Gastrocnemius medialis (tissue), 4 donors: ENCODE measurements at places on chromosomes 1 and 21. TPM values are rescaled to one million over a fixed set of nuclear protein-coding genes. Genes with fewer than 3 reads are reported as not detected.
A peak's percentile ranks its signal among the peaks of the same experiment; 100 is the strongest.

ESPN gene
- total RNA-seq = not detected

EPHB2 gene
- total RNA-seq = 0.58 TPM

DNA sequence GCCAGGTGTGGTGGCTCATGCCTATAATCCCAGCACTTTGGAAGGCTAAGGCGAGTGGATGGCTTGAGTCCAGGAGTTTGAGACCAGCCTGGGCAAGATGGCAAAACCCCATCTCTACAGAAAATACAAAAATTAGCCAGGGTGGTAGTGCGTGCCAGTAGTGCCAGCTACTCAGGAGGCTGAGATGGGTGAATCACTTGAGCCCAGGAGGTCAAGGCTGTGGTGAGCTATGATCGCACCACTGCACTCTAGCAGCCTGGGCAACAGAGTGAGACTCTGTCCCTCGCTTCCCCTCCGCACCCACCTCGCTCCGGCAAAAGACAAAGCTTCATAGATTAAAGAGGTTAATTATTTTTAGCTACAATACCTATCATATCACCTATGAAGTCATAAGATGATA, 100.0 kb downstream of the HHAT start:
- no peak for DNase-seq

DNA sequence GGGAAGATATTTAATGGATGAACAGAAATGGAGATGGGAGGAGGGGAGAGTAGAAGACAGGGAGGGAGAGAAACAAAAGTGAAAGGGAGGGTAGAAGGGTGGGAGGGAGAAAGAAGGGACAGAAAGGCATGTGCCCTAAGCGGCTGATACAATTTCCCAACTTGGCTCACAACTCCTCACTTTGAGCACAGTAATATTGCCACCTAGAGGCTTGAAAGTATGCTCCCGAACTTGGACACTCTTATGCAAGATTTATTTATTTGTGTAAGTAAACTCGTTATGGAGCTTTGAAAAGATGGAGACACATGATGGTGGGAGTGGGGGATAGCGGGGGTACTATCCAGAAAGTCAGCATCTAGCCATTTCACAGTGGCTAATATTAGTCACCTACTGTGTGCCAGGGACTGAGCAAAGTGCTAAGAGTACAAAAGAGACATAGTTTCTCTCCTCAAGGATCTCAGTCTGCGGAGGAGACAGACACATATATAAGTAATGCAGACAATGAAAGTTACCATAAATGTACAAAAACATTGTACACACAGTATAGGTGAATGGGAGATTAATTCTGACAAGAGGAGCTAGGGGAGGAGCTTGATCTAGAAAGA, 189.7 kb downstream of the SEC16B start:
- no peak for DNase-seq

- no peak for DNase-seq
Observed at GRCh38 chr1:211704543-211704942, 29.1 kb upstream of the NEK2 start.

DNA sequence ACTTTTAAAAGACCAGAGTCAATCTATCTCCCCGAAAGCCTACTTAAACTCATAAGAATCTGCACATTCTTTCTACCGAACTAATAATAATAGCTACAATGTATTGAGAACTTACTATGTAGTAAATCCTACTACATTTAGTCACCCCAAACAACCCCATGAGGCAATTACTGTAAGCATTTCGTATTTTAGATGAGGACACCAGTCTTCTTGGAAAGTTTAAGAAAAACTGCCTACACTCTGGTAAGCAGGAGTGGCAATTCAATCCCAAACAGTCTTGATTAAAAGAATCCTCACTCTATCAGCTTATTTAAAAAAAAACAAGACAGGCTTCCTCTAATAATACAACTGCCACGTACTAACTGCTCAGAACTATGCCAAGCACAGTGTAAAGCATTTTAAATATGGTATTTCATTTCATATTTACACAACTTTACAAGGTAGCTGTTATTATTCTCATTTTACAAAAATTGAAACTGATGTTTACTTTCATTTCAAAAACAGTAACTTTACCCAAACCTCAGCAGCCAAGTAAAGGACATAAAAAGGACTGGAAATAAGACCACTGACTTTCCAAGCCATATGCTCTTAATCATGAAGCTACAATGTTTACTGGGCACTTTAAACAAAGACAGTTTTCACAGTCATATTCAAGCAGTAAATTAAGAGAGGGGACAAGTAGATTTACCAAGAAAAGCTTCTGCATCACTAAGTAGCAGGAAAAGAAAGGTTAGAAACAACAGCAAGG, 13.9 kb downstream of the ARID4B start:
- no peak for DNase-seq

DNA sequence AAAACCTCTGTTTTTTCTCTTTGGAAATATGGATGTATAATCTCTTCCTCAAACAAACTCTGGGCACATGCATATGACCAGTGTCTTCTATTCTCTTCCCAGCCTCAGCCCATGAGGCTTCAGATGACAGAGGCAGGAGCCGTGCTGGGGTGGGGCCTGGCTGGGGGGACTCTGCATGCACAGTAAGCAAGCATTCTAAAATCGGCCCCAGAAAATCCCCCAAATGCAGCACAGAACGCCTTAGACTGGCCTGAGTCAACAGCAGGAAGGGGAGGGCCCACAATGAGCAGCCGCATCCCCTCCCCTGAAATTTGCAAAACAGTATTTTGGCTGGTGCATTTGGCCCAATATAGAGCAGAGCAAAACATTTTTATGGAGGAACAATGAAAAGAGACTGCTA, 47.8 kb downstream of the ITPKB start:
- no peak for DNase-seq

PTPRU gene
- 59.4 TPM for total RNA-seq

DNA sequence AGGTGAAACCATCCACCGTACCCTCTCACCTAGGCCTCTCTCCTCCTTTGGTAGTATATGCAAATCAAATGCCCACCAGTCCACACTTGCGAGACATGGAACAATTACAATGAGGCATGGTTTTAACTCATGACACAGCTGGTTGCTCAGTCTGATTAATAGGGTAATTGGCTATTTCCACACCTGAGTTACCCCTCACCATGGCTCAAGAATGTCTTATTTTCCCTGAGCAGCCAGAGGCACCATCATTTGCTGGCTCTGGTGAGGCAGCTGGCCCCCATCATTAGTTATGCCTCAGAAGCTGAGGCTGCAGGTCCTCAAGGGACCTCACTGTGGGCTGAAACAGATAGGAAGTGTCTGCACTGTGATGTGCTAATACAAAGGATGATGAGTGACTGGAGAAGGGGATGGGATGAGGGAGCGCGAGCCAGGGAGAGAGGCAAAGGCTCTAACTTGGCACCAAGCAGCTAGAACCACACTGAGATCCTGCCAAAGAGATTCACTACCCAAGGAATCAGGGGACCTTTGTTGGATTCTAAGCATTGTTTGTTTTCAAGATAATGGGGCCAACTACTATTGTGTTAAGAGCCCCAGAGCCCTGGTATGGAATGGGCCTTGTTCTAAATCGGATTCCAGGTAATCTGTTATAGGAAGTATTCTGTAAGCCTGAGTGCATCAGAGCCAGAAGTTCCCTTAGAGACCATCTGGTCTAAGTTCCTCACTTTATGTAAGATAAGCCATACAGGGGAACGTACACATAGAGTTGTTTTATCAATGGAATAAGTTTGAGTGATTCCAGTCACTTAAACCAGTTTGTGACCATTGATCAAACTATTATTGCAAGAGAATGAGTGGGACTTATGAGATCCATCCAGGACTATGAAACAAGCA, 80.0 kb upstream of the CNTN2 start:
- no peak for DNase-seq

ACADM gene
- total RNA-seq = 128 TPM

- DNase-seq = peak; percentile 17
Observed at GRCh38 chr21:36966066-36966820, at the start of gene HLCS. HLCS (minus strand) TSS chr21:36966669; CDS start chr21:36966638, 31 bp downstream.

SELL gene
- not detected for total RNA-seq

DNA sequence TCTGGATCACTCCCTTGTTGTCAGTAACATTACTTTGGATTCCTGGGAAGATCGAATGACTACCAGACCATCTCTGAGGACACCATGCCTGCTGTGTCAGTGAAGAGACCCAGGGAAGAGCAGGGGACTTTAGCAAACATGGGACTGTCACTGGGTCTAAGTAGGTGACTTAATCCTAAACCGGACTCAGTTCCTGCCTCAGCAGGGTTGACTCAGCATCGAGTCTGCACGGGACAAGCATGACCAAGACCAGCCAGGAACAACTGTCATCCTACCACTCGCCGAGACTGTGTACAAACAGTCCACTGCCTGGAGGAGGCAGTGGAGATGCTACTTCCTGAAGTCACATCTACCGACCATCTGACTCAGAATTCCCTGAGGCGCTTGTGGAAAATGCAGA, 53.2 kb upstream of the RAB4A start:
- no peak for DNase-seq

DNA sequence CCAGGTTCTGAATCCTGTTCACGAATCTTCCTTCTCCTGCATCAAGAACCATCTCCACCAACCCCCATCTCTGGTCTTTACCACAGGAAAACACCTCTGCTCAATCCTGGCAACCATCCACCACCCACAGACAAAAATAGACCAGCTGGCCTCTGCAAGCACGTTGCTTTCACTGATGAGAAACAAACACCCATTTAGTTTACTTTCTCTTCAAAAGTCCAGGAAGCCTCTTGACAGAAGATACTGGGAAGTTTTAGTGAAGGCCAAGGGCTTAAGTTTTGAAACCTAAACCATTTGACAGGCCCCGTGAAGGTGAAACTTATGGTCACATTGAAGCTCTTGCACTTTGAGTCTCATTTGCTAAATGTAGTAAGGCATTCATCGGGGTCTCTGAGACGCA, 122.6 kb upstream of the PPP2R5A start:
- peak; percentile 61 for DNase-seq

DNA sequence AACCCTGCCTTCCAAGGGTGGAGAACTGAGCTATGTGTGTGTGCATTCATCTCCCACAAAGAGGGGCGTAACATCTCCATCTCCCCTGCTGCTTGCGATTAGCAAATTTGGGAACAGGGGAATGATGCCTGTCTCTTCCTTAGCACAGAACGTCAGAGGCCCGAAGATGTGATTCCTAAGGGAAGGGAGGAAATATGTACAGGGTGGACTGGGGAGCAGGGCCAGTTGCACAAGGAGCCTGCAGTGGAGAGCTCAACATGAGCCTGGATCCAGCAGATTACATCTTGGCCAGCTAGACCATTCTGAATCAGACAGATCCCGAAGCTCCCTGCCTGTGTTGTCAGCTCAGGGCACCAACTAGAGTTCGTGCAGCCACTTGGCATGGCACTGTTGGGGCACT, 118.1 kb downstream of the NGF start:
- DNase-seq = peak; percentile 16

DNA sequence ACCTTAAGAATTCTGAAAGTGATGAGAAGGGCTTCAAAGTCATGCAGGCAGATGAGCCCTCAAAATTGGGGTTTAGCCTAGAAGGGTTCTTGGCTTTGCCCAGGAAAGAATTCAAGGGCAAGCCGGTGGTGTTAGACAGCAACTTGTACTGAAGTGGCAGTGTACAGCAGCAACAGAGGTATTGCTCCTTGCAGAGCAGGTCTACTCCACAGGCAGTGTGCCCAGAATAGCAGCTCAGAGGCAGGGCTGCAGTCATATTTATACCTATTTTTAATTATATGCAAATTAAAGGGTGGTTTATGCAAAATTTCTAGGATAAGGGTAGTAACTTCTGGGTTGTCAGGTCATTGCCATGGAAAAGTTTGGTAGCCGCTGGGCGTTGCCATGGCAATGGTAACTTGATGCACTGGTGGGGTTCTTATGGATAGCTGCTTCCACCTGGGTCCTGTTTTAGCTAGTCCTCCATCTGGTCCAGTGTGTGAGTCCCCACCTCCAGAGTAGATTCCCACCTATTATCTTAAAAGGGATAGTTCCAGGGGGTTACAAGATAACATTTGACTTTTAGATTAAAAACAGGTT, 57.9 kb upstream of the CR2 start:
- DNase-seq = no peak

CRYZ gene
- total RNA-seq = 8.0 TPM

DNA sequence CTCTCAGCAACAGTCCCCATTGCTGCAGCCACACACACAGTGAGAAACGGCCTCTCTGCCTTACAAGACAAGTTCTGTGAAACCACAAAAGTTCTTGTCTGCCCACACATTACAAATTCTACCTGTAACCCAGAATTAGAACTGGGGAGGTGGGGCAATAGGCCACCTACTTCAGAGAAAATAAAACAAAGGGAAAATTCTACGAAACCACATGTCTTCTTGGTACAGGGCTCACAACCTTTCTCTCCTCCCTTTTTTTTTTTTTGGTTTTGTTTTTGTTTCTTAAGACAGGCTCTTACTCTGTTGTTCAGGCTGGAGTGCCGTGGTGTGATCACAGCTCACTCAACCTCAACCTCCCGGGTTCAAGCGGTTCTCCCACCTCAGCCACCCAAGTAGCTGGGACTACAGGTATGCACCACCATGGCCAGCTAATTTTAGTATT, 30.2 kb downstream of the LPAR3 start:
- DNase-seq = no peak

DNA sequence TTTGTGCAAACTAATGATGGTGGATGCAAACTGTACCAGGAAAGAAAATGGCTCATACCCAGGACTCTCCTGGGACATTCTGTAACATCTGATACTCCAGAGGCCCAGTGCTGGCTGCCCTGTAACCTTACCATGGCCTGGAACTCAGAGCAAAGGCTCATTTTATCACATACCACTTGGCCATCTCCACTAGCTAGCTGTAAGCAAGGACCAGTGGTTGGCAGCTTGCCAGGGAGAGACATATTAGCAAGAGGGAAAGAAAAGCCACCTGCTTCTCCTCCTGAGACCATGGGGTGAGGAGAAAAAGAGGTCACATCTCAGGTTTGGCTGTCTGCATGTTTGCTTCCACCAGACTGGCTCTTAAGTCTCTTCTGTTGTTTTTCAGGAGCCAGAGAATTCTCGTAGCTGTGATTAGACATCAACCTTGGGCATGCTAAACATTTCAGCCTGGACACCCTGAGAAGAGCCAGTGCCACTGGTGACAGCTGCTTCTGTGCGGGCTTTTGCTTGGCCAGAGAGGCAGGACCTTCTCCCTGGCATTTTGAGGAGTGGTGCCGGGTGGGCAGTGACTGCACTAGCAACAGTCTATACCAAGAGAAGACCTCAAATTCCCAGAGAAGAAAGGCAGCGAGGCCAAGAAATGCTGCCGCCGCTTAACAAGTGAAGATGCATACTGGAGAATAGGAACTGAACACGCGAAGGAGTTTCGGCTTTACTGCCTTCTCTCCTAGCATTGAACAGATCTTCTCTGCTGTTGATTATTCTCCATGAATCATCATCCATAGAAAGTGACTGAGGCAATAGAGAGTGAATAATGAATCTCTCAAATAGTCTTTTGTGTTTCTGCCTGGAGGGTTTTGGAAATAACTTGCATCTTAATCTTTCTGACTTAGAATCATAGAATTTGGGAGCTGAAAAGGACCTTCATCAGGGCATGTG, 6.7 kb upstream of the INKA2 start:
- no peak for DNase-seq

RGS18 gene
- 0.78 TPM for total RNA-seq

- no peak for DNase-seq
Observed at GRCh38 chr1:18020021-18020817, 87.4 kb upstream of the IGSF21 start.

GRCh38 chr21:32340863-32341848, 42.5 kb downstream of the MRAP start:
- no peak for DNase-seq

- DNase-seq = no peak
Observed at GRCh38 chr1:200252531-200252930, 157.3 kb downstream of the ZNF281 start.
